Chondrocyte (in vitro differentiated cells): ENCODE measurements at places on chromosomes 13 and 19. TPM values are rescaled to one million over a fixed set of nuclear protein-coding genes. Genes with fewer than 3 reads are reported as not detected.

The TEX29 gene
- total RNA-seq, result 0.59 to 0.94 TPM (median 0.70 TPM) in 3 replicates

- no peak for DNase-seq
Observed at GRCh38 chr13:20126541-20127261, 34.2 kb downstream of the GJA3 start.

- DNase-seq, result no peak
Observed at GRCh38 chr13:109200556-109200955, 571.1 kb downstream of the MYO16 start.

DNA sequence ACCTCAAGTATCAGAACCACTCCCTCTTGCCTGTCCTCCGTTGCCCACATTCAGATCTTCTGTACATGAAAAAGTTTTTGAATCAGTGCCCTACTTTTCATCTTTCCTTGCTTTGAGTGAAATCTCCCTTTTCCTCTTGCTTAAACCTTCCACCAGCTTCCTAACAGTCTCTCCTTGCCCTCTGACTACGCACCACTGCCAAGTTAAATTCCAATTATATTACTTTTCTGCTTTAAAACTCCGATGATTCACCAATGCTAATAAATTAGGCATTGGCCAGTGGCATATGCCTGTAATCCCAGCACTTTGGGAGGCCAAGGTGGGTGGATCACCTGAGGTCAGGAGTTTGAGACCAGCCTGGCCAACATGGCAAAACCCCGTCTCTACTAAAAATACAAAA lies 30.7 kb upstream of the RFXAP start:
- DNase-seq, result no peak

- DNase-seq, result no peak
Observed at GRCh38 chr19:35142606-35143230, 337 bp upstream of the FXYD7 start.
